ENCODE measurements at places on chromosomes 12 and 14.

DNA sequence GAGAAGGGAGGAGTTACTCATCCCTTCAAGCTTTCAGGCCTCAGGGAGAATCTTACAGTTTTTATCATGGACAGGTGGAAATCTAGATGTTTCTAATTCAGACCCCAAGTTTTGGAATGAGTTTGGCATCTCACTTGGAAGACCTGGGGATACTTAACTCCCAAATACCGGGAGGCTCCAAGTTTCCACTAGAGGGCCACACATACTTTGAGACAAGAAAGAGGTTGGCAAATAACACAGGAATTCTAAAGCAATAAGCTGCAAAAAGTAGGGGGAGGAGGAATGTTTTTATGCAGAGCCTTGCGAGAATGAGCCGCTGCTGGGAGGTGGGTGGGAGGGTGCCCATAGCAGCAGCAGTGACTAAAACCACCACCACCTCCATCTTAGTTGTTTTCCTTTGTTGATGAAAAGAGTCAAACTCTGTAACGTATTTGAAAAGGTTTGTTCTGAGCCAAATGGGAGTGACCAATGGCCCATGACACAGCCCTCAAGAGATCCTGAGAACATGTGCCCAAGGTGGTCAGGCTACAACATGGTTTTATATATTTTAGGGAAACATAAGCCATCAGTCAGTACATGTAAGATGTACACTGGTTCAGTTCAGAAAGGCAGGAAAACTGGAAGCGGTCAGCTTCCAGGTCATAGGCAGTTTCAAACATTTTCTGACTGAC, 34.2 kb upstream of the RNASE1 start:
- peak; percentile 63 for DNase-seq

GRCh38 chr14:78135450-78135891, 34.7 kb upstream of the NRXN3 start:
- no peak for DNase-seq

DNA sequence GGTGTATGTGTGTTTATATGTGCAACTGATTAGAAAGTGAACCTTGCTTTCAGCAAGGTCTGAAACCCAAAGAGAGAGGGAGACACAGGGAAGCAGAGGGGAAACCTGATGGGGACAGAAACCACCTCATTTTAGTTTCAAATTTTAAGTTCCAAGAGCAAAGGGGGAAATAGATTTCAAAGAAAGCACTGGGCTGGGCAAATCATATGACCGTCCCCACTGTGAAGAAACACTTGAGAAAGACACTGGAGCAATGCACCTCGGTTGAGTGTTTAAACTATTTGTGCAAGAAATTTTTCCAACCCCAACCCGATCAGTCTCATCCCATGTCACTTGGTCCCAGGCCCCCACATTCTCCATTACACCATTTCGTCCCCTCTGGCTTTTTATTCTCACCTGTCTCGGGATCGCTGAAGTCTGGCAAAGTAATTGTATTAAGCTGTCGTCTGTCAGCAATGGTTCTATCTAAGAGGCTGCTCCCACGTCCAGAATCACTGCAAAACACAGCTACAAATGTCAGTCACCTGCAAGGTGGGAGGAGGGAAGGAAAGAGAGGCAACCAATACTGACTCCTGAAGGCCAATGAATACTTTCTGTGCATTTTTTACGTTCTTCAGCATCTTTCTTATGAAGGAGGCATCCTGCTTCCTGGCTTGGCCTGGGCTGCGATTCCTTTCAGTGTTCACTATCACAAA, 205.7 kb downstream of the TTC7B start:
- no peak for DNase-seq

GRCh38 chr12:84756961-84757360, 155.6 kb downstream of the SLC6A15 start:
- DNase-seq, result no peak

GRCh38 chr12:26264215-26264838, 69.0 kb downstream of the SSPN start:
- DNase-seq, result no peak

GRCh38 chr12:113432986-113433385, 10.8 kb downstream of the SDSL start:
- DNase-seq, result no peak

DNA sequence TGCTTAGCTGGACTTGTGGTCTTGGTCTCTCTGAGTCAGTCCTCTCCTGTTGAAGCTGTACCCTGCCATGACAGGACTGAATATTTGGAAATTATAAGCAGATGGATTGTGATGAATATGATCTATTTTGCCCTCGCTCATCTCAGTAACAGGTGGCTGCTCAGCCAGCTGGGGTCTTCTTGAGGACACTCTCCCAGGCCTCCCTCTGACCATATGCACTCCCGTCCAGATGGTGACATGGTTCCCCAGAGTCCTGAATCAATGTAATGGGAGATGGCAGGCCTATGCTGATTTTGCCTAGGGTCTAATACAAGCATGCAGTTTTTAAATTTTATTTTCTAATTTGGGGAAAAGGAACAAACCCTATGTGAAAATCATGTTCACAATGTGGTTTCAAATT, 63.1 kb upstream of the TRHDE start:
- no peak for DNase-seq
